CD8-positive, alpha-beta T cell (primary cell): ENCODE measurements at places on chromosomes 6 and 20. TPM values are rescaled to one million over a fixed set of nuclear protein-coding genes. Genes with fewer than 3 reads are reported as not detected.

DNA sequence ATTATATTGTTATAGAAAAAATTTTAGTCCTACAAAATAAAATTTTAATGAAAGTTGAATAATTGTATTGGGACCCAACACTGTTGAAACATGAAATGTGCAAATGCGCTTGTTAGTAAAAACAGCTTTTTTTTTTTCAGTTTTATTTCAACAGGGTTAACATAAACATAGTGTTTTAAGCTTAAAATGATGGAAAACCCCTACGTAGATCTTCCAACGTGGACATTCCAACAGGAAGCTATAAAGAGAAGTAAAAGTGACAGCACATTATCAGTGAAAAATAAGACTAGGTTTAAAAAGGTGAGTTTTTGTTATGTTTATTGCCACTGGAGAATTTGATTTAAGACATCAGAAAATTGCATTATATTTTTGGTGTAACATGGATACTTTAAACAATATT is 6.5 kb upstream of the GPR31 start:
- no peak for DNase-seq

GRCh38 chr20:49252556-49253350 is 25.1 kb downstream of the ZNFX1 start:
- no peak for DNase-seq

MEI4 gene
- total RNA-seq: not detected

GRCh38 chr20:9647741-9648140 is 133.4 kb downstream of the LAMP5 start:
- DNase-seq: no peak

DNA sequence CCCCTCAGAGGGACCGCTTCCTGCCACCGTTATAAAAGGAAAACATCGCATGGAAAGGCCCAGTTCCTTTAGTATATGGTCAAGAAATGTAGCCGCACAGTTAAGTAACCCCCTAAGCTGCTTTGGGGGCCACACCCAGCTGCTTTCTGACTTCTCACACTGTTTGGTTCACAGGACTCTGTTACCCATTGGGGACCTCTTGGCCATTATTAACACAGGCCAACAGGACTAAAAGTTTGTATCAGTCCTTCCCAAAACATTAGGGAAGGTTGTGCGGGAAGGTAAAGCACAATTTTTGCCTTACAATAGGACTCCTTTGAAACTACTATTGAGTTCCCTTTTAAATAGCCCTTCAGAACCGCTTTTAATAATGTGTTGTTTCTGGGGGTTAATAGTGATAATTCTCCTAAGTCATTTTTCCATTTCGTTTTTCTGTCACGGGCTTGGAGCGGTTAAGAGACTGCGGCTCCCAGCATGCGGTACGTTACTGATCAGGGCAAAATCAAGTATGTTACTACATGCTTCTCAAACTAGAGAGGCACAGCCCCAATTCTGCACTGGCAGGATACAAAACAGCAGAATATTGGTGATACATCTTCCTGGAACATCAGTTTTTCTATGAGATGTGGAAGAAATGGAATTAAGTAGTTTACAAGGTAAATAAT is 668 bp upstream of the RPP40 start:
- DNase-seq: no peak

- no peak for DNase-seq
Observed at GRCh38 chr6:137840252-137840651, 26.8 kb upstream of the TNFAIP3 start.
